ENCODE measurements at places on chromosomes 7 and 10.

DNA sequence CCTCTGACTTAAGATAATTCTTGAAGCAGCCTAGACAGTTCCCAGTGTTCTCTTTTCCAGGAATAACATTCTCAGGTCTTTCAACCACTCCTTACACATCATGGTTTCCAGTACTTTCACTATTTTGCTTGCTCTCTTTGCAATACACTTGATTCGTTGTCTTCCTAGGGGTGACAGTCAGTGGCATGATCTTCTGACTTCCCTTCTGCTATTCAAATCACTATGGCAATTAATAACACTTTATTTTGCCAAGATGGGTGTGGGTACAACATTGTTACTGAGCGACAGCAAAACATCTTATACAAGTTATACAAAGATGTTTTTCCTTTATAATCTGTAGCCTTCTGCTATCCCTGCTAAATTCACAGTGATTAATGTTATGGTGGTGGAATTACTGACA lies 15.3 kb downstream of the ARL3 start:
- DNase-seq, result no peak

- DNase-seq, result no peak
These were observed 75.7 kb upstream of the PDE1C start for GRCh38 chr7:32145911-32146310.

- no peak for DNase-seq
These were observed 972.5 kb upstream of the CELF2 start for GRCh38 chr10:10044922-10045764.

DNA sequence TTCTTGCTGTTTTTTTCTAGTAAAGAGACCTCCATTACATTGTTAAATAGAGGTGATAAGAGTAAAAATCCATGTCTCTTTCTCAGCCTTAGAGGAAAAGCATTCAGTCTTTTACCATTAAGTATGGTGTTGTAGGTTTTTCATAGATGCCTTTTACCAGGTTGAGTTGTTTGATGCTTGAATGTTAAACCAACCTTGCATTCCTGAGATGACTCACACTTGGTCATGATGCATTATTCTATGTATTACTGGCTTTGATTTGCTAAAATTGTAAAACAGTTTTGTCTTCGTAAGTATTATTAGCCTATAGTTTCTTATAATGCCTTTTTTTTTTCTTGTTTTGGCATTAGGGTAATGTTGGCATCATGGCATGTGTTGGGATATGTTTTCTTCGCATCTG lies 90.0 kb downstream of the ANKRD61 start:
- no peak for DNase-seq

DNA sequence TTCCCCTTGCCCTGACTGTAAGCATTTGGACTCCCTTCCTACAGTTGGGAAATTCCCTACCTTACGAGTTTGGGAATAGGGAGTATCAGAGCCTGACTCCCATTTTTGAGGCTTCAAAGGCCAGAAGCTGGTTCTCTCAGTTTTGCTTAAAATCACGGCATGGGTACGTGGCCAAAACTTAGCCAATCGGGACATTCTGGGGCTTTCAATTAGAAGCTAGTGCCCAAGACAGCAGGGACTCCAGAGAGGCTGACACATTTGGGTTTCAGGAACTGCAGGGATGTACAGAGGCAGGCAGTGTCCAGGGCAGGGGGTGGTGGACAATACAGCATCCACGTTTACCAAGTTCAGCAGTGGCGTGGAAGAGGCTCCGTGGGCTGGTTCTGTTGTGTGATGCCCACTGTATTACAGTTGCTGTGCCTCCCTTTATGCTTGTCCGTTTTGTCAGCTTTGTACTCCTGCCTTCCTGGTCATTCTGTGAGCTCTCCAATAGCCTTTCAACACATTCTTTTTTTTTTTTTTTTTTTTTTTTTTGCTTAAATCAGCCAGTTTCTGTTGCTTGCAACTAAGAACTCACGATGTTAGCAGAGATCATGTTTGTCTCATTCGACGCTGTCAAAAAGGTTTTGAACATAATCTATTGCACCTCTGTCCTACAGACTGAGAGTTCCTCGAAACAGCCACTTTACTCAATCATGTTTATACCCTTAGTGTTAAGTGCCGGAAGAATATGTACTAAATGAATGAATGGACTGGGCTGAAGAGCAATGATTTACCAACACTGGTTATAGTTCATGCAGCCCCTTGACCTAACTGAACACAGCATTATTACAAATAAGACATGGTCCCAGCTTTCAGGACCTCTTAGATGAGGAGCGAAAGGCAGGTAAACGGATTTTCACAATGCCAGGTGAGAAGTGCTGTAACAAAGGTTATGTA lies 1.1 kb downstream of the GGCT start:
- no peak for DNase-seq

DNA sequence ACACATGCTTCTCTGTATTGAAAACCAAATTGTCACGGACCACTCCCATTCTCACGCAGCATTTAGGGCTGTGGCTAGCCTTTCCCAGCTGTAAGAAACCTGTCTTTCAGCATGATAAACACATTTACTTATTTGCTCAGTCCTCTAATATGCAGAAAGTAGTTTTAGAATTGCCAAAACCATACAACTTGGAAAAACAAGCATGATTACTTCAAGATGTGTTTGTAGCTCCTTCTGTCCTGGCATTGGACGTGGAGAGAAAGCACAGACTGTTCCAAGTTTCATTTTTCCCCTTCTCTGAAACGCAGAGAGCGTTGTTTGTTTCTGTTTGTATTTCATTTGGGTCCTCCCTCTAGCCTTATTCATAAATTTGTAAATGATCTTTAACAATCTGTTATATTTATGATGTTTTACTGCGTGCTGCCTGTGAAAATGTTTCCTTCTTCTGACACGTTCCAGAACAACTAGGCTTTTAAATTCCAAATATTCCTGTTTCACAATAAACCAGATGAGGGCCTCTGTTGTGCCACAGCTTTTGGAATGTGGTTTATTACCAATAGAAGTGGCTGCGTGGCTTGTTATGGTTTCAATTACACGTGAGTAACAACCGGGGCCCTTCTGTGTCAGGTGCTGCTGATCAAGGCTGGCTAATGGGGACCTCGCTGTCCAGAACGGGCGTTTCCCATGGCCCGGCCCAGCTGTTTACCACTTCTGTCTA lies 26.1 kb downstream of the MNX1 start:
- no peak for DNase-seq

Data from stimulated activated CD8-positive, alpha-beta memory T cell treated with anti-CD3 and anti-CD28 coated beads, Interleukin-12 subunit alpha, Interleukin-12 subunit beta, amount 100 ng/mL, for 1 hour (primary cell).